ENCODE measurements at places on chromosomes 11 and 22.
A peak's percentile ranks its signal among the peaks of the same experiment; 100 is the strongest.

- DNase-seq = no peak
Measured at GRCh38 chr11:30585125-30585891, 845 bp downstream of the MPPED2 start.

DNA sequence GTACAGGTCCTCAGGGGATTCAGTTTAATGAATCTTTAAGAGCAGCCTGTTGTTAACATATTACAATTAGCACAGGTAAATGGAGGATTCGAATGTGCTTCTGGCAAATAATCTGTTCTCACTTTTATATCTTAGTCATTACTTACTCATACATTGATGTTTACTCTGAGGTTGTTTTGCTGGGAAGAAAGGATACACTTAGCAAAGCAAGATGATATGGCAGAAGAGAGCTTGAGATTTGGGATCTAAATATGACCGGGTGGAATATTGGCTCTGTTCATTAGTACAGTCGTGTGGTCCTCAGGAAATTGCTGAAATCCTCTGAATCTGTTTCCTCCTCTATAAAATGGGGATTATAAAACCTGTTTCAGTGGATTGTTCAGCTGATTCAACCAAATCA is 59.7 kb downstream of the SPON1 start:
- no peak for DNase-seq

- no peak for DNase-seq
Measured at GRCh38 chr11:65083134-65083833, 556 bp downstream of the CDCA5 start.

DNA sequence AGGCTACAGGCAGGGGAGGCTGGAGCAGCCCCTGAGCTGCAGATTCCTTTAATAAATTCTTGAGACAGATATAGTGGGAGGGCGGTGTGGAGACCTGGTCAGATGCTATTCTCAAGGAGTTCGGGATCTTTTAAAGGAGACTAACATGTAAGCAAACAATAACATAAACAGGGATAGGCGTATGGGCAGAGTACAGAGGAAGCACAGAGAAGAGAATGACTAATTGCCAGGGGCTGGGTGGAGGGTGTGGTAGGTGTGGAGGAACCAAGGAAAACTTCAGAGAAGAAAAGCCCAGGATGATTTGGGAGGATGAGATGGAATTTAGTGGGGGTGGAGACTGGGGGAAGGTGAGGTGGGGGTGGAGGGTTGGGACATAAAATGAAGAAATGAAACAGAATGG is 9.7 kb upstream of the HEPHL1 start:
- no peak for DNase-seq

DNA sequence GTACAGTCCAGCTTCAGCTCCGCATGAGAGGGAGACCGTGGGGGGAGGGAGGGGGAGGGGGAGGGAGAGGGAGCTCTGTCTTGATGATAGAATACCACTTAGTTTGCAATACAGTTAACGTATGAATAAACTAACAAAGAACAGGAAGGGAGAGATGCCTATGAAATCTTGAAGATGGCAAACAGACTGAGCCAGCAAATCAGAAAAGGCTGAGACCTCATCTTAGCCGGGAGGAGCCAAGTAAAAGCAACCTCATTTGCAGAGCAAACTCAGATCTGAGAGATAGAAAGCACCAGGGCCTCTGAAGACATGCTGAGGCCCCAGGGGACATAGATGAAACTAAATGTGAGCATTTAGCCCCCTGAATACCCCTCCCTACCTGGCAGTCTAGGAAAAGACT is 23.0 kb downstream of the APLP2 start:
- no peak for DNase-seq

DNA sequence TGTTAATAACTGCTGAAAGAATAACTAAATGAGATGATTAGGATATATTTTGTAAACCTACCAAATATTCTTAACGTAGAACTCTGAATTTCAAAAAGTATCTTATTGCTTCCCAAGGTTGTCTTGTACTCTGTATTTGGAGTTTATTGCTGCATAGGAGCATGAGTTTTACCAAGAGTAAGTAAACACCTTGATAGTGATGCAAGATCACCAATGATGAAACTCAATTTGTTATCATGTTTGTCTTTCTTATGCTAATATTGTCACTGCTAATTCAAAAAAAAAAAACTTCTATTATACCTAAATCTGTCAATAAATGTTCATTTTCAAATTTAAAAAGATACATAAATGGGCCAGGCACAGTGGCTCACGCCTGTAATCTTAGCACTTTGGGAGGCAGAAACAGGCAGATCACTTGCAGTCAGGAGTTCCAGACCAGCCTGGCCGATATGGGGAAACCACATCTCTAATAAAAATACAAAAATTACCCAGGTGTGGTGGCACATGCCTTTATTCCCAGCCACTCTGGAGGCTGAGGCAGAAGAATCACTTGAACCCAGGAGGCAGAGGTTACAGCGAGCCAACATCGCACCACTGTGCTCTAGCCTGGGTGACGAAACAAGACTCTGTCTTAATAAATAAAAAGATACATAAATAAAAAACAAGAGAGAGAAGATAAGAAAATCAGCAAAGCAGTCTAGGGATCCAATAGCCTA is 23.4 kb upstream of the PLAAT2 start:
- no peak for DNase-seq

GRCh38 chr11:110373051-110373702 is 56.6 kb upstream of the FDX1 start:
- DNase-seq = no peak

DNA sequence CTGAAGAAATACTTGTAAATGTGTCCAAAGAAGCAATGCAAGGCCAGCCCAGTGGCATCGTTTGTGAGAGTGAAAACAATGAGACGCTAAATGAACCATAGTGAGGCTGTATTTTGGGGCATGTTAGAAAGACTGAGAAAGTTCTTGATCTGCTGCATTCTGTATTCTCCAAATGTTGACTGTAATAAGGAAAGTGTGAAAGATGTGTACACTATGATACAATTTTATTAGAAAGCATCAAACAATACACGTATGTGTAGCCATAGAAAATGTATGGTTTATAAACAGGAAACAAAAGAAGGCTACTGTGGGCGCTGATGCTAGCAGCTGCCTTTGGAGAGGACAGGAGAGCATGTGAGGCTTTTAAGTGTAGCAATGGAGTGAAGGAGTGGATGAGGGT is 233.5 kb upstream of the E2F8 start:
- DNase-seq = peak; percentile 66

GRCh38 chr11:27718346-27718862 is 18.1 kb upstream of the BDNF start:
- DNase-seq = no peak

GRCh38 chr11:120869097-120869496 is 154.8 kb upstream of the TBCEL start:
- no peak for DNase-seq

DNA sequence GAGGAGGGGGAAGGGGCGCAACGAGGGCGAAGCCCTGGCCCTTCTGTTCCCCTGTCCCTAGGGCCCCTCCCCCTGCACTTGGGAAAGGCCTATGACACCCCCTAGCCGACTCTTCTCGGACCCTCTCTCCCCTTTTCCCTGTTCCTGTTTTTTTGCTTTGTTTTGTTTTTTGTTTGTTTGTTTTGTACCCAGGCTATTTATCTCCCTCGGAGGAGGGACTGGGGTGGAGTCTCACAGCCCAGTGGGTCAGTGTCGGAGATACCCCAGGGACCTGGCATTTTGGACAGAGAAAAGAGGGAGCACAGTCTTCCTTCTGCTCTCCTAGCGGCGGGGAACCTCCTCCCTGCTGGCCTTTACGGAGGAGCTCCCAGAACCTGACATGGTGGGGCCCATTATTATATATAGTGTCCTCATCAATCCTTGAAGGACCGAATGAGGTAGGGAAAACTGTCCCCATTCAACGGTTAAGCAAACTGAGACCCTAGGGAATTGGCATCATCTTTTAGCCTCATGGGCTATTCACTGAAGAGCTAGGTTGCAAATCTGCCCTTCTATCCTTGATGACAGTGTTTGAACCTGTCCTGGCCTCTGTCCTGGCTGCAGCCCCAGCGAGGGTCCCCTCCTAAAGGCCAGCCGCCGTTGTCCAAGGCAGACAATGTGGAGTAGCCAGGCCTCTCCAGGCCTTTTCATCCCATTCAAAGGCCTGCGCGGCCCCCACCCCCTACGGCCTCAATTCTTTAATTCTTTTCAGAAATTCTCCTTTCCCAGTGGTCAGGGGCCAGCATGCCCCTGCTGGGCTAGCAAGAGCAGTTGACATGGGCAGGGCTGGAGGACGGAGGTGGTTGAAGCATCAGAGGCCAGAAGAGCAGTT is 911 bp downstream of the EMID1 start:
- DNase-seq = no peak

- no peak for DNase-seq
Measured at GRCh38 chr11:20444535-20444934, 57.0 kb downstream of the PRMT3 start.

GRCh38 chr11:67450796-67451657 is 1.5 kb downstream of the GPR152 start:
- DNase-seq = no peak

DNA sequence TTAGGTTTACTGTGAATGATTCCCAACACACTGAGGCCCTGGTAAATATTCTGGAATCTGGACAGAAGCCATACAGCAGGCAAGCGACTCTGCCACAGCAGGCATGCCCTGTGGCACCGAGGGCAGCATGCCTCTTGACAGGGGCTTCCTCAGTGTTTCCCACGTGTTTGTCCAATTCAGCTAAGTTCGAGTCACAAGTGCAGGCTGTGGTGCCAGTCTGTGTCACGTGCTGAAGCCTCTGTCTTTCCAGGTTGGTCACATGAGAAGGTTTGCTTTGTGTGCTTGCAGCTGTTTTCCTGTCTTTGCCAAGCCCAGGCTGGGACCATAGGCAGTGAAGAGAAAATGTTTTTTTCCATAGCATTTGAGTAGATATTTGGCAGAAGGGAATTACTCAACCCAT is 2.4 kb upstream of the PPFIBP2 start:
- peak; percentile 92 for DNase-seq

- DNase-seq = no peak
Measured at GRCh38 chr11:2256293-2256913, 14.0 kb downstream of the ASCL2 start.

- DNase-seq = no peak
Measured at GRCh38 chr11:45093761-45094455, 52.5 kb upstream of the PRDM11 start.

DNA sequence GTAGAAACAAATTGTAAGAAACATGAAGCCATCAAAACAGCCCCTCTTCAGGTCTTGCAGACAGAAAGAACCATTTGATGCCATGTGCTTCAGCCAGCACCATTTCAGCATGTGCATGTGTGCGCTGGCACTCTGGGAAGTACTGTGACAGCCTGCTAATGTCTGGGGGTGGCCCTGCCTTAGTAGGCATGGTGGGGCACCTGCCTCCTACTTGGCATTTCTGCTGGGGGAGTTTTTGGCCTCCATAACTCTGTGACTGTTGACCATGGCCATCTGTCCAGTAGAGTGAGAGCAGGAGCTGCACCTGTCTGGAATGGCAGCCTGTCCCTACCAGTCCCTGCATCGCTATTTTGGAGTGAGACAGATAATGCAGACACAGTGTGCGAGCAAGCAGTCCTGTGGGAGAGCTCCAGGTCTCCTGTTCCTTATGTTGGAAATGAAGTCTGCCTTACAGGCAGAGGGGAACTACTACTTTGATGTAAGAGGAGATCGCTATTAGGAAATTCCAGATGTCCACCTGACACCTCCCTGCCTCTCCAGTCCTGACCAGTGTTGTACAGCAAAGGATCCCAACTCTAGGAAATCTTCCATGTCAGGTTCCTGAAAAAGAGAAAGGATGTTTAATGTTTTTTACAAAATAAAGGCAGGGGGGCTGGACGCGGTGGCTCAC is 102.5 kb downstream of the ATXN10 start:
- DNase-seq = no peak

DNA sequence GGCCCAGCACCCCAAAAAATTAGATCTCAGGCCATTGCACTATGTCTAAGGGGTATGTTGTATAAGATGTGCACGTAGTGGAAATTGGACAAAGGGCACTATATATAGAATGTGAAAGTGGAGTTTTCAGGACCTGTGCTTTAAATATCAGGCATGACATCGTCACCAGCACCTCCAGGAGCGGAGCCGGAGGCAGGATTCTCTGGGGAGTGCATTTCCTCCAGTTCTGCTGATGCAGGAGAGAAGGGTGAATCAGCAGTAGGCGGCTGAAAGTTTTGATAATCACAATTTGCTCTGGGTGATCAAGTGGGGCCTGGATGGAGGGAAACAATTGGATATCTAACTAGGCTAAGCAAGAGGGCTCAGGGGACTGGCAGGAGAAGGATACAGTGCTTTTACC is 69.1 kb upstream of the NTM start:
- DNase-seq = no peak

GRCh38 chr11:85988780-85989179 is 80.1 kb downstream of the PICALM start:
- DNase-seq = no peak

GRCh38 chr11:96134602-96135001 is 208.4 kb downstream of the MAML2 start:
- DNase-seq = no peak

DNA sequence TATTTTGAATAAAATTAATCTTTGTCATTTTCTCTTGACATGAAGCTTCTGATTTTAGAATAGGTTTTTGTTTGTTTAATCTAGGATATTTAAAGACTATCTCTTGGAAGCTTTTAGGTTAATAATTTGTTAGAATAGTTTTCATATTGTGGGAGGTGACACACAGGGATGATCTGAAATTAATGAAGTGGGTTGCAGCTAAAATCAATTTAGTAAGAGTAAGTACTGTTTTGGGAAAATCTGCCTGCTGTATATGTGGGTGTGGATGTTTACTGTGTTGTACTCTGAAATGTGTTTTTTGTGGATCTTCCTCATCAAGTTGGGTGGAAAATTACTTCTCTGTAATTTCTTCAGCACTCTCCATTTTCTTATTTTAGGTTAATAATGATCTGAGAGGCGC is 67.3 kb downstream of the BID start:
- no peak for DNase-seq

DNA sequence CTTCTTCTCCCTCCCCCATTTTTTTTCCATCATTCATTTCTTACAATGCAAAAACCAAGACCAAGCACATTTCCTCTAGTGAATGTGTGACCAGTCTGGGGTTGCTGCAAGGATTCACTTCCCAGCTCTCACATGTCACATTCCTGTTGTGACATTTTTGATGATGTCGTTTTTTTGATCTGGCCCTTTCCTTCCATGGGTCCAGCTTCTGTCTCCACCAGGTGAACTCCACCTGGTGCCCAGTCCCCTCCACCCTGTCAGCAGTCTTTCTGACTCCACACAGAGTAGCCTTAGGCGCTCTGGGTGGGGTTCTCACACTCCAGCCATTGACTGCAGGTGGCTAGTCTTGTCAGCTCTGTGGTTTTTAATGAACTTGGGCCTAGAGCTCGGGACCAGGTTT is 15.6 kb downstream of the PANX1 start:
- no peak for DNase-seq

DNA sequence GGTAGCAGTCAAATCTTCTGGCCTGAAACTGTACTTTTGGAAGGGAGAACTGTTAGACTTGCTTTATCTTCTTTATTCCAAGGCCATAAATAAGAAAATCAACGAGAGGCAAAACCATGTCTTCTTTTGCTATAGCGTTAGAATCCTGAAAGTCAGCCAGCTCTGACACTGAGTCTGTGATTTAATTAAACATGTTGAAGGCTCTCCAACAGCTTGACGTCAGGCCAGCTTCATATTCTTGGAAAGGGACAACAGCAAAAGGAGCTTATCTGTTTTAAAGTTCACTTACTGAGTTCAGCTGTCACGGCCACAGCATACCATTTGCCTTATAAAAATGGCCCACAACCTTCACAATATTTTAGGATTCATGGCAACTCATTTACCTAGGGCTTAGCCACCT is 131.0 kb upstream of the LDLRAD3 start:
- DNase-seq = peak; percentile 46

GRCh38 chr11:34640050-34640923 is 19.4 kb downstream of the EHF start:
- DNase-seq = no peak

All from pons (tissue), 1 donor.